GM18507 (cell line): ENCODE measurements at places on chromosomes 16 and 17.

- DNase-seq = no peak
Observed at GRCh38 chr17:8467527-8467926, 31.8 kb downstream of the NDEL1 start.

GRCh38 chr17:60169921-60170817 lies 20.4 kb downstream of the CA4 start:
- DNase-seq = no peak

- DNase-seq = no peak
Observed at GRCh38 chr17:58980706-58981481, 125.8 kb downstream of the TRIM37 start.

DNA sequence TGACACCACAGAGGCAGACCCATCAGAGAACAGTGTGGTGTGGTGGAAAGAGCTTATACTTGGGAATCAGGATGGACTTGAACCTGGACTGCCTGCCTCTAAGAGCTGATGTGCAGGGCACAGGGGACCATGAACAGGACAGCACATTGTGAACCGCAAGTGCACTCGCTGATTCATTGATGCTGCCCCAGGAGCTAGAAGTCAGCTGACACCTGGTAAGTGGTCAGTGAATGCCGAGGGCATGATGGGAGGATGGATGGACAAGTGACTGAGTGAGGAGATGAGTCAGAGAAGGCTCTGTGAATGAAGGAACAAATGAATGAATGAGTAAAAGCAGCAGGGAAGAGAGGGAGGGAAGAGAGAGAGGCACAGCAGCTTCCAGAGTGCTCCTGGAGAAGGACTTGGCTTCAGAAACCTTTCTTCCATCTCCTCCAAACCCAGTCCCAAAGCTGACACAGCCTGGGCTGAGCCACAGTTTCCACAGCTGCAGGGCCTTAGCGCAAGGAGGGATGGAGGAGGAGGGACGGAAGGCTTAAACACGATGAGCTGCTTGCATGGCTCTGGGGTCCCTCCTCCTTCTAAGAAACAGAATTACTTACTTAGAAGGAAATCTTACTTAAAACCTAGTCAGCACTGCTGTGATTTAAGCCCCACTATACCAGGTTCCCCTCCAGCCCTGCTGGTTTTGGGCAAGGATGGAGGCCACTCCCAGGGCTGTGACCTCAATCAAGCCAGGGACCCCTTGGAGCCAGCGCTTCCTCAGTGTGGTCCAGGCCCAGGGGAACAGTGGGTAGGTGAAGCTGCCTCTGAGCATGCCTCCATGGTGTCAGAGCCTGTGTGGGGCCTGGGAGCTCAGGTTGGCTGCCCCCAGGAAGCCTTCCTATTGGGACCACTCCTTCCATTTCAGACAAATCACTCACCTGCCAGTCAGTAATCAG lies 184.6 kb downstream of the TMEM132E start:
- DNase-seq = no peak

GRCh38 chr16:87436225-87437172 lies 44.4 kb downstream of the MAP1LC3B start:
- DNase-seq = no peak

- DNase-seq = no peak
Observed at GRCh38 chr16:75710344-75710743, 9.1 kb upstream of the DUXB start.

- DNase-seq = no peak
Observed at GRCh38 chr17:8518850-8519249, 83.2 kb downstream of the NDEL1 start.

- no peak for DNase-seq
Observed at GRCh38 chr16:53852678-53853077, 148.7 kb downstream of the FTO start.

- no peak for DNase-seq
Observed at GRCh38 chr16:50011707-50012106, 13.3 kb upstream of the CNEP1R1 start.

GRCh38 chr17:56141046-56141839 lies 12.0 kb upstream of the ANKFN1 start:
- DNase-seq = no peak

DNA sequence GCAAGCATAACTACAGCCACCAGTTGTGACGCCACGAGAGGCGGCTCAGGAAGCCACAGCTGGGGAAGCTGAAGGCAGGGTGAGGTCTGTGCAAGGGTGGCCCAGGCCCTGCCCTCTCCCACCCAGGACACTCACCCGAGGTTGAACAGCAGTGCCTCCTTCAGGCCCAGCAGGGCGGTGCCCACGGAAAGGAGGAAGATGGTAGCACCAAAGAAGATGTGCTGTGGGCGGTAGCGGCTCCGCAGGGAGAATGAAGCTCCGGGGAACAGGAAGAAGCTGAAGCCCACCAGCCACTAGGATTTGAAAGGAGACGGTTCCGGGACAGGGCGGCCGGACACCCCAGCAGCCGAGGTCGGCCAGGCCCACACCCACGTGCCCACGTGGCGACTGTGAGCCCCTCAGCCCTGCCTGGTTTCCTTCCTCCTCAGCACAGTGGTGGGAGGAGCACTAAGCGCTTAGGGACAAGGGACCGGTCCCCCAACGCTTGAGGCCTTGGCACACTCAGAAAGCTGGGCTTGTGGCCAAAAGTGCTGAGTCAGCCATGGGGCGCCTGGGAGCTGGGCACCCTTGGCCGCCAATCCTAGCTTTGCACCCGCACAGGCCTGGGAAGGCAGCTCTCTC lies 11.0 kb downstream of the CYB561 start:
- DNase-seq = no peak

GRCh38 chr17:45432405-45433158 lies at the start of gene ARHGAP27:
Gene ARHGAP27 (minus strand): TSS chr17:45432870. CDS start chr17:45430279, 2,591 bp downstream.
- no peak for DNase-seq

- no peak for DNase-seq
Observed at GRCh38 chr17:44044071-44044470, 22.4 kb downstream of the LSM12 start.

- no peak for DNase-seq
Observed at GRCh38 chr16:27520982-27521673, 28.6 kb downstream of the GTF3C1 start.

DNA sequence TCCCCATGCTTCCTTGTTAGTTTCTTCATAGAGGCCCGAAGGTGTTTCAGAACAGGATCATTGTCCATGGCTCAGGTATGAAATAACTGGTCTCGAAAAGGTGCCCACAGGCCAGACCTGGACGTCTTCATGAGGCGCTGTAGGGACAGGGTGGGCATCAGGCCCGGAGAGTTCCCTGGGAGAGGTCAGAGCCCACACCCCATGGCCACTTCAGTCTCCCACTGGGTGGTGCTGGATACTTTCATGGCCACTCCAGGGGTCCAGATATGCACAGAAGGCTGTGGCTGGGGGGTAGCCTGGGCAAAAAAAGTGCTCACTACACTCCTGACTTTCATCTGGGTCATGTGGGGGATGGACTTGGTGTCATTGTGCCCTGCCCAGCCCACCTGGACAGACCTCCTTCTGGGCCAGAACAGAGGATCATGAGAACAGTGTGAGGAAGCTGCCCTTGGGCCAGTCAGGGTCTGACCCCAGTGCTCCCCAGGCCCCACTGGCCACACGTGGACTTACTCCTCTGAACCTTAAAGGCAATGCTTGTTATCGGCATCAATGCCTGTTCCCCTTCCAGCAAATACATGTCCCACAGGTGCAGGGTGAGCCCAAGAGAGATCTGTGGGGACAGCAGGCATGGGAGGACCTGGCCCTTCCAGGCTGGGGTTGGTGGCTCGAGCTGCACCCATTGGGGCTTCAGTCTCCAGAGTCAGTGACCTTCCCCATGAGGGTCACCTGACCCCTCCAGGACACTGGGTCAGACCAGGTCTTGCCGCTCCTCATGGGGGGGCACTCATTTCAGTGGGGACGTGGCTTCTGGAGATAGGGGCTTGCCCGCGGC lies 36.9 kb downstream of the LGALS9 start:
- DNase-seq = no peak

GRCh38 chr16:88061346-88062110 lies 110.3 kb downstream of the BANP start:
- no peak for DNase-seq

DNA sequence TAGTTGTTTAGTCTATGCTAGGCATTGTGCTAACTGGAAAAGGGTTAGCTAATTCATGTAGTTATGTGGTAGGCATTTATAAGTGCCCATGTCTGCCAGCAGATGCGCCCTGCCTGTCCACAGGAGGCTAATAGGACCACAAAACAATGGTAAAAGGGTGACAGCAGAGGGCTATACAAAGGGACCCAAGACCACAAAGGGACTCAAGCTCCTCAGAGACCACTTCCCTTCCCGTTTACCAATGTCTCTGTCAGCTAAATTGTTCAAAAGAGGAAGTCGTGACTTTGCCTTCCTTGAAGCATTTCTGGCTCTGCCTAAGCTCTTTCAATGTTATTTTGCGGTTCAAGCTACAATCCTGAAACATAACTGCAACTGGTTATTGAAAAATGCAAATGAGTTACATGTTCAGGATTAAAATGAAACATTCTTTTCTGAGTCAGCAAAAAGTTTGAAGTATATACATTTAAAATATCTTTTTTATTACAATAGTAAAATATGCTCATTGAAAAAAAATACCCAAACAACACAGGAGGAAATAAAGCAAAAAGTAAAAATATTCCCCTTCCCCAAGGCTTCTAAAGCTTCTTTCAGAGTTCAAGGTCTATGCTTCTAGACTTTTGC lies 149.2 kb downstream of the MAF start:
- DNase-seq = no peak

GRCh38 chr17:47239967-47240651 lies 13.5 kb upstream of the ITGB3 start:
- no peak for DNase-seq

- DNase-seq = no peak
Observed at GRCh38 chr16:52372313-52372712, 174.6 kb downstream of the TOX3 start.

DNA sequence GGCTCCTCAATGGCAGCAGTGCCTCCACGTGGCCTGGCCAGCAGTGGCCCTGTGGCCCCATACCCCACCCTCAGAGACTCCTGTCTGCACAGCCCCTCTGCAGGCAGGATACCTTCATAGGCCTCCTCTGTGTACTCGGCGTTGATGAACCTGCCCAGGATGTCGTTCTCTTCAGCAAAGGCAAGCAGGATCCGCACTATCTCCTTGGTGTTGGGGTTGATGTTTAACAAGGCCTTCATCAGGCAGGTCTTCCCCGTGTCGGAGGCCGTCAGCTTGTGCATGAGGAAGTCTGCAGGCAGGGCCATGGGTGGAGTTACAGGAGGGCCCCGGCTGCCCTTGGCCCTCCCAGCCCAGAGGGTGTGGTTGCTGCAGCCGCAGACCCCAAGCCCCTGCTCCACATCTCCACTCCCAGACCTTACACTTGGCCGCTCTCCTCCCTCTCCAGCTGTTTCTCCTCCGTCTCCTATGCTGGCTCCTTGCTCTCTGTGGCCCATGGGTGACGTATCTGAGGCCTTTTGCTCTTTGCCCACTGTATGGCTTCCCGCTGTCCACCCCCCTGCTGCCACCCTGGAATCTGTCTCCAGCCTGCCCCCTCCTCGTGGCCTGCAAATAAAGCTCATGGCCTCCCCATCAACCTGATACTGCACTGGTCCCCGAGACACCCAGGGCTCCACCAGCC lies 15.1 kb downstream of the TRPV3 start:
- no peak for DNase-seq

- DNase-seq = no peak
Observed at GRCh38 chr16:53922807-53923571, 219.0 kb downstream of the FTO start.
